CD14-positive monocyte (primary cell): ENCODE measurements at places on chromosomes 12 and 14.

- H3K36me3 ChIP-seq = peaks cover 82% of the 10 kb centered on the region
- peak overlapping the region; percentile 8 for H3K27ac ChIP-seq
- no peak overlapping the region for H3K4me3 ChIP-seq
- DNase-seq = no peak
- H3K27me3 ChIP-seq = no peaks in the 10 kb centered on the region
Observed at GRCh38 chr12:32568228-32568627, 110.9 kb upstream of the DNM1L start.

DNA sequence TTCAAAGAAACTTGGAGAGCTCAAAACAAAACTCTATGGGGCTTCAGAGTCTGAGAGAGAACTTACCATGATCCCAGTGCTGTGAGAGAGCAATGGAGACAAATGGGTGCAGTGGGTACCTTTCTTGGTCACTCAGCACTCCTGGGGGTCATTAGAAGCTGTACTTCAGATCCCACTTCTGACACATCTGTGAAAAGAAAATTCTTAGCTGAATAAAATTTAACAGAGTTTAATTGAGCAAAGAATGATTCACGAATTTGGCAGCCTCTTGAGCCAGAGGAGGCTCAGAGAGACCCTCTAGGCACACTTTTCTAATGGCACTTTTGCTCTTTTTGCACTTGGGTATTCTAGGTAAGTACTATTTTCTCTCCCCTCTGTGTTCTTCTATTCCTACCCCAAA, 96.8 kb upstream of the SYT10 start:
- no peak for DNase-seq
- H3K4me3 ChIP-seq = no peak overlapping the region
- no peak overlapping the region for H3K27ac ChIP-seq

- DNase-seq = peak; percentile 77
- peak overlapping the region; percentile 45 for H3K27ac ChIP-seq
- H3K27me3 ChIP-seq = no peaks in the 10 kb centered on the region
Observed at GRCh38 chr14:58749066-58749669, 111.4 kb downstream of the DACT1 start.

GRCh38 chr14:73943083-73943482, 6.8 kb downstream of the FAM161B start:
- peak; percentile 74 for DNase-seq
- H3K36me3 ChIP-seq = peaks cover 17% of the 10 kb centered on the region
- peak overlapping the region; percentile 43 for H3K27ac ChIP-seq

- DNase-seq = no peak
- H3K27ac ChIP-seq = no peak overlapping the region
- no peaks in the 10 kb centered on the region for H3K4me1 ChIP-seq
- H3K4me3 ChIP-seq = no peak overlapping the region
- no peaks in the 10 kb centered on the region for H3K36me3 ChIP-seq
Observed at GRCh38 chr12:92955997-92956663, 27.0 kb upstream of the EEA1 start.

DNA sequence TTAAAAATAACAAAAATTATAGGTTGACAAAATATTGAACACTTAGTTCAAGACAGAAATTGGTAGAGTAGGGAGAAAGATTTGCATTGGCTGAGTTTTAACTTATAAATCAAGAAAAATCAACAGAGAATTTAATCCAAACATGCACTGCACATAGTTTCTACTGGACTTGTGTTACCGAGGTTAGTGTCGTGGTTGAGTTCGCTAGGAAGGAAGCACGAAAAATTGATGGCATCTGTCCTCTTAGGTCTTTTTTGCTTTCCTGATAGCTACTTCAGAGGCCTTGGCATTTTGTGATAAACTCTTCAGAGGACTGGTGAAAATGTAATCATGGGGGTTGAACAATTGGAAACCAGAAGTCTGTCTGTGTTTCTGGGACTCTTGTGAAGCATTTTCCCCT, 392.9 kb downstream of the NUAK1 start:
- H3K4me3 ChIP-seq = no peak overlapping the region
- H3K27me3 ChIP-seq = no peaks in the 10 kb centered on the region
- no peak overlapping the region for H3K27ac ChIP-seq
- H3K4me1 ChIP-seq = no peaks in the 10 kb centered on the region

DNA sequence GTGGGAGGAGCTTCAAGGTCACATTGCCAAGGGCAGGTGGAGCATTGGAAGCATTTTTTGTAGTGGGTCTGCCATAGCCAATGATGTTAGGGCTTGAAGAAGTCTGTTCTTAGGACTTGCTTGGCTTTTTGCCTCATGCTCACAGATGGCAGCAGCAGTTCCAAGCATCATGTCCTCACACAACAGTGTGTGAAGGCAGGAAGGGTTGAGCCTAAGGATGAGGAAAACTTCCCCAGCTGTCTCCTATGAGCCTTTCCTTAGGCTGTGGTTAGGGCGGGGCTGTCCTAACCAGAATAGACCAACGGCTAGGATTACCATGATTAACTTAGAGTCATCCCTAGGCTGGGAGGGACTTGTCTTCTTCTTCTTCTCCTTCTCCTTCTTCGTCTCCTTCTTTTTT, 76.2 kb upstream of the KCNA1 start:
- H3K4me1 ChIP-seq = no peaks in the 10 kb centered on the region
- no peaks in the 10 kb centered on the region for H3K27me3 ChIP-seq
- H3K27ac ChIP-seq = no peak overlapping the region
- H3K4me3 ChIP-seq = no peak overlapping the region
- H3K36me3 ChIP-seq = no peaks in the 10 kb centered on the region
